ENCODE measurements at places on chromosomes 7 and 10.

DNA sequence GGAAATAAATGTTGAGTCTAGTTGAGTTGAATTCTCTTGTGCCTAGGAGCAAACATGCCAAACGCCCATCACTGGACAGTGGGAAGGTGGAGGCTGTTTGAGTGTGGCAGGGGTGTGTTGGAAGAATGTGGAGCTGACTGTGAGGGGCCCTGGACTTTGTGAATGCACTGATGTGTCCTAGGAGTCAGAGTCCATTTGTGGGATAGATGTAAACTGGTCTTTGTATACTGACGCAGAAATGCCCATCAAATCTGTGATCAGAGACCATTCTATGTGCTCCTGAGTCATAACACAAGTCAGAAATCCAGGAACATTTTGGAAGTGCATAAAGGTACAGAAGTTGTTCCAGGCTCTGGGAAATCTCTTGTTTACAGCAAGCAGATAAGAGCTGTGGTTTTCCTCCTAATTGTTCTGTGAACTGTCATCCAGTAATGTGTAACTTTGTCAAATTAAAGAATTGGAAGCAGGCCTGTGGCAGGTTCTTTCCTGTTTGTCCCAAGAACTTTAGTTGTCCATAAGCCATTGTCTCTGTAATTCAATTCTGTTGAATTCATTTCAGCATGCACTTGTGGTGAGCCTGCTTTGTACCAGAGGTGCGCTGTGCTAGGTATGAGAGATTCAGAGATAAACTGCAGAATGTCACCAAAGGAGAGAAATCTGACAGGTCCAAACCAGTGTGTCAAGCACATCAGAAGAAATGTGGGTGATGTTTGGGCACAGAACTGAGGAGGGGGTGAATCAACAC is 7.6 kb downstream of the PRXL2A start:
- DNase-seq = peak; percentile 49

DNA sequence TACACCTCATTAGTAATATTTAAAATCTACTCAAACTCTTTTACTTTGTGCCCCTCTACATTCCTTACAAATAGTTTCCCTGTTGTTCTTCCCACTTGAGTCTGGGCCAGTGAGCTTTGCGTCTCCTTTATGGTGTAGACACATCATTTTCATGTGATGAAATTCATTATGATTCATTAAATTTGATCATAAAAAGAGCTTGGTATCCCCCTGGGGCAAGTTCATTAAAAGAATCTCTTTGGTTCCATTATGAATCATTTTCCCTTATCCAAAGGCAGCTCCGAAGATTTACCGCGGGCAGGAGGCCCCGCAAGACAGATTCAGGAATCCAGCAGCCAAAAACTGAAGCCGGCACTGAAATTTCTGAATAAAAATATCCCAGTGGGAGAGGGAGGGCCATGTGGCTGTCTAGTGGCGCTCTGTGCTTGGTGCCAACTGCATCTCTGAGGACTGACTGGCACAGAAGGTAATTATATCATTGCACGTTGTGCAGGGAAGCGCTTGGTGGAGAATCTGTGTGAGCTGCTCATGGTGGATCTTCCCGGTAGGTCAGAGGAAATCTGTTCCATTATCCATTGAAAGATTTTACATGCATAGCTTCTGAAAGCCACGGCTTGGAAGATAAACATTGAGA is 151.4 kb upstream of the PITRM1 start:
- DNase-seq = no peak

- no peak for DNase-seq
Measured at GRCh38 chr7:82156168-82156567, 287.4 kb downstream of the CACNA2D1 start.

DNA sequence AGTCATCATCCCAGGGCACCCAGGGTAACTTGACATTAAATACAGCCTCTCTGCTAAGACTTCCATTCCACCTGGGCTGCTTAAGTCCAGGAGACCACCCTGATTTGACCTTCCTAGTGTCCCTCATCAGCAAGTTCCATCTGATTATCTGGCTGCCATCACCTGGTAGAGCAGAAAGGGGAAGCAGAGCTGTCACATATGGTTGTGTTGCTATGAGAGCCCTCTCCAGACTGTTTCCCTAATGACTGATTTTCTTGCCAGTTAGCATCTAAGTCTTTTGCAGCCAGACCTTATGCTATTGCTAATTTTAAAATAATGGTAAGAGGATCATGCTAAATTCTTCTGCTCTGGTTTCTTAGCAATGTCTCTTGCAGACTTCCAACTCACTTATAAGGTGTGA is 38.7 kb downstream of the KCNH2 start:
- no peak for DNase-seq

- DNase-seq = no peak
Measured at GRCh38 chr10:95572131-95572820, 11.1 kb upstream of the SORBS1 start.

DNA sequence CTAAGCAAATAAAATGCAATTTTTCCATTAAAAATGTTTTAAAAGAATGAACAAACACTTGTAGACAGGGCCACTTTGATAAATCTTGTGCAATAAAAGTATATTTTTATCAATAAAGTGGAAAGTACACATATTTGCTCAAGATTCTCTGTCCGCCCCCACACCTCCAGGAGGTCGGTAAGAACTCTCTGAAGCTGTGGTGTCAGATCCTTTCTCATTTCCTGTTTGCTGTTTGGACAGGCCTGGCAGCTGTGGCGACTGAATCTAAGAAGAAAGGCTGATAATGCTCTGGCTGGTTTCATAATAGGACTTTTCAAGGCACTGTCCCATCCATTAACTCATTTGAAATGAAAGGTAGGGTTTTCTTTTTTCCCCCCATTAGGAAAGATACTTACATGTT is 15.3 kb upstream of the ASB4 start:
- peak; percentile 65 for DNase-seq

DNA sequence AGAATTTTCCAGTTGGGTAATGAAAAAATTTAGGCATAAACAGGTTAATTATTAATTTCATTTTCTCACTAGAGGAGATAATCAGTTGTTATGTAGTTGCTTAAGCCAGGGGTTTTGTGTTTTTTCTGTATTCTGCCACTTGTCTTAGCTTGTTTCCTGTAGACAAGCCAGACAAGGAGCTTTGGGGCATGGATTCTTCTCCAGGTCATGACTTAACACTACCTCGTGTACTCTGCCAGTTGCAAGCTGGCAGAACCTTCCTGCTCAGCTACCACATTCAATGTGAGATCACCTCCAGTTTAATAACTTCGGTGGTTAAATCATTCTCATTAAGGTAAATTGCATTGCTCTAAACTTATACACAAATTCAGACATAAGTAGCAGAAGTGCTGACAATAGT is 1.8 kb downstream of the CCM2 start:
- DNase-seq = no peak

DNA sequence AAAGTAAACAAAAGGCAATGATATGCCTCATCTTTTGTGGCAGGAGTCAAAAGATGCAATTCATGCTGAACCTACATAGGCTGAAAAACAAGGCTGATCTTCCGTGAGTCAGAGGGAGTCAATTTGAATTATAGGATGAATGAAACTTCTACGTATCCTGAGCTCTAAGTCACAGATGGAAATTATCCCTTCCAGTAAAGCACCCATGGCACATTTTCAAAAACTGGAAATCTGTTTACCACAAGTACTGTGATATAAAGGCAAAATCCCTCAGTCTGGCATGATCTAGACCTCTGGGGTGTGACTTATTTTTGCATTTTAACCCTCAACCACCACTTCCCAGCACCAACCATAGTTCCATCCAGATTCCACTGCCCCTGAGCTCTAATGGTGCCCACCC is 69.6 kb downstream of the NRG3 start:
- DNase-seq = no peak

DNA sequence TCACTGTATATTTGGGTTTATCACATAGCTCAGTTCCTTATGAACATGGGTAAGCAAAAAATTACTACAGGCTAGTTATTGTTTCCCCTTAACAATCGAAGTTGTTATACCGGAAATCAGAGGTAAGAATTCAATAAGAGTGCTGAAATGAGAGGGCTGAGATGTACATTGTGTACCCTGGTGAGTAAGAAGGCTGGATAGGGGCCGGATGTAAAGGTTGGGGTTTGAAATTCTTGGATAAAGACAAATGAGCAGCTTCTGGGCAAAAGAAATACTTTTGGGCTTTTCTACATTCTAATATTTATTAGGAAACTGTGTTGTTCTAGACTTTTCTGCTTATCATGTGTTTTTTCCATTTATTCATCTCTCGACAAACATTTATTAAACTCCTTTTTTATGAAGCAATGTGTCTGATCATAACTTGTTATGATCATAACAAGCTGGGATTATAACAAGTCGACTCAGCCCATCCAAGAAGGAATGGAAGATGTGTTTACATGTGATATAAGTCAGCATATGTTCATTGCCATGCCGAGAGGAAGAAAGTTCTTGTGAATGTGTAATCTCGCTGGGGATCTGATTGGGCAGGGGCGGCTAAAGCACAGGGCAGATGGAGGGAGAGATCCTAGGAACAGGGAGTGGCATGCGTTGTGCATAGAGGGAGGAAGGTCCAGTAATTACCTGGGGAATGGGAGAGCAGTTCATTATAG is 155.3 kb downstream of the PLXDC2 start:
- DNase-seq = no peak
